ENCODE measurements at places on chromosomes 4 and X.

GRCh38 chr4:110621839-110622751, 782 bp downstream of the PITX2 start:
- DNase-seq = no peak

GRCh38 chr4:104818579-104818978, 323.9 kb upstream of the CXXC4 start:
- no peak for DNase-seq

- no peak for DNase-seq
These were observed 99.6 kb downstream of the SMIM20 start for GRCh38 chr4:26013629-26014028.

DNA sequence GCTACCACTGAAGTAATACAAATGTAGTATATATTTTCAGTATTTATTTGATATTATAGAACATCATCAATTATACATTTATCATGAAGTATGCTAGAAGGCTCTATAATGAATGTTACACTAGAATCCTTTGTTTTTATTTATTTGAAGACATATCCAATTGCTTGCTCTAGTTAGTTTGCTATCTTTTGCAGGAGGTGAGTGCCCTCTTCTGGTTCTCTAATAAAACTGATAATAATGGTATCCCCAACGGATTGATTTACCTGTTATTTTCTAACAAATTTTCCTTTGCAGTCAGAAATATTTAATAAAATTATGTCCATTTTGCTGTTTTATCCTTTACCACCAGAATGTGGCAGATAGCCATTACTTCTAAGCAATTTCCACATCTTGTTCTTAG, 274.3 kb upstream of the TACR3 start:
- DNase-seq = no peak

GRCh38 chr4:105074097-105074496, 72.6 kb upstream of the TET2 start:
- DNase-seq = no peak

- no peak for DNase-seq
These were observed 550.0 kb downstream of the STPG2 start for GRCh38 chr4:97593248-97593647.

- DNase-seq = no peak
These were observed 97.7 kb downstream of the ANXA5 start for GRCh38 chr4:121599049-121599448.

- DNase-seq = no peak
These were observed 13.4 kb downstream of the PRPS2 start for GRCh38 chrX:12804655-12805054.

- no peak for DNase-seq
These were observed 417 bp downstream of the PPP2R2C start for GRCh38 chr4:6472008-6472386.

GRCh38 chr4:85778632-85779131, 303.7 kb downstream of the ARHGAP24 start:
- no peak for DNase-seq

DNA sequence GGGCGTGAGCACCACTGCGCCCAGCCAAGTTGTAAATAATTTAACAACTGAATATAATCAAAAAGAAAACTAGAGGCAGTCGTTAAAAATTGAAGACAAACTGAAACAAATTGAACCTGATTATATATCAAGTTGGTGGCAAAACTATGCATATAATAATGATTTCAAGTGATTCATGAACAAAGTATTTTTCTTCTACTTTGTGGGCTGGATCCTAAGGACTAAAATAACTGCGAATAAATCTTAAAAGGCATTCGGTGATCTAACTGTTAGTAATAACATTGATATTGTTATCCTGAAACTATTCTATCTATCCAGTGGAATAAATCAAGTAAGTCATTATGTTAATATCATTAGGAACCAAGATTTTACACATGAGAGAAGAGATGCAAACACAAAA, 21.2 kb upstream of the USP9X start:
- no peak for DNase-seq

- DNase-seq = no peak
These were observed 38.7 kb upstream of the PDK3 start for GRCh38 chrX:24426340-24426913.

DNA sequence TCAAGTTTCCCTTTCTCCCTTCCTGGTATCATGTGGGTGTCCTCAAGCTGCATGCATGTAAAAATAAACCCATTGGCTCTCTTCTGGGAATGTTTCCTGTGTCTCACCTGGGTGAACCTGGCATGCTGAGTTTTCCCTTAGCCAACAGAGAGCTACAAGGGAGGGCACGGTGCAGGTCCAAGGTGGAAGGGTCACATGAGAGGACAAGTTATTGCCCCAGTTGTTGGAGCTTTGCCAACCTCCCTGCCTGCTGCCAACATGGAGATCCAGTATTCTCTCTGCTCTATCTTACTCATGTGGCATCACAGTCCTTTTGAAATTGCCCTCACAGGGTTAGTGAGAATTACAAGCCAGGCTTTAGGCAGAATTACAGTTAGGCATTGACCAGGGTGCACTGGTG, 196.1 kb upstream of the GYPA start:
- DNase-seq = no peak

- no peak for DNase-seq
These were observed 71.4 kb downstream of the AREG start for GRCh38 chr4:74516303-74516702.

DNA sequence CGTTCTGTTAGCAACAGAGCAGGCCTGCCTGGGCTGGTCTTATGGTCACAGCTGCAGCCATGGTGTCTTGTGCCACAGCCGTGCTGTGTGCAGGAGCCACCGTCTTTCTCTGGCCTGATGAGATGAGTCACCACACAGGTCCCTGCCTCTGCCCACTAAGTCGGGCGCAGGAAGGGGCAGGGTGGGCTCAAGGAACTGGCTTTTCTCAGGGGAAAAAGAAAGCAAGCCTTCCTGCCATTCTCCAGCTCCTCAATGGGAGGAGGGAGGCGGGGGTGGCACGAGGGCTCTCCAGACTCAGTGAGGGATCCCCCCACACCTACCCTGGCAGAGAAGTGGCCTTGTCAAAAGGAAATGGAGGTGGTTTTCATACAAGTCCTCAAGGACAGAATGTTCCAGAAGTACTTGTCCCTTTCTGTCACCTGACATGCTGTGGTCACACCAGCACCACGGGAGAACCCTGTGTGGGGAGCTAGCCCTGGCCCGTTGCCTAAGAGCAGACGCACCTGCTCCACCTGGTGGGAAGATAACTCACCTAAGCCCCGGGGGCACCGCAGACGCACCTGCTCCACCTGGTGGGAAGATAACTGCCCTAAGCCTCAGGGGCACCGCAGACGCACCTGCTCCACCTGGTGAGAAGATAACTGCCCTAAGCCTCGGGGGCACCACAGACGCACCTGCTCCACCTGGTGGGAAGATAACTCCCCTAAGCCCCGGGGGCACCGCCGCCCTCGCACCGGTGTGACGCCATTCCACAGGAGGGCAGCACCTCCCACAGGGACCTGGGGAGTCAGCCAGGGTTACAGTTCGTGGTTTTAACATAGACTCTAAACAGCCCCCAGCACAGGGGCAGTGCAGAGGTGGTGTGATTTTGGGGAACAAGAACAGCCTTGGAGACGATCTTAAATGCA, 18.5 kb downstream of the UVSSA start:
- peak; percentile 73 for DNase-seq

GRCh38 chrX:69153060-69153730, 12.1 kb downstream of the PJA1 start:
- no peak for DNase-seq

GRCh38 chr4:6221851-6222760, 21.8 kb upstream of the JAKMIP1 start:
- DNase-seq = peak; percentile 50

DNA sequence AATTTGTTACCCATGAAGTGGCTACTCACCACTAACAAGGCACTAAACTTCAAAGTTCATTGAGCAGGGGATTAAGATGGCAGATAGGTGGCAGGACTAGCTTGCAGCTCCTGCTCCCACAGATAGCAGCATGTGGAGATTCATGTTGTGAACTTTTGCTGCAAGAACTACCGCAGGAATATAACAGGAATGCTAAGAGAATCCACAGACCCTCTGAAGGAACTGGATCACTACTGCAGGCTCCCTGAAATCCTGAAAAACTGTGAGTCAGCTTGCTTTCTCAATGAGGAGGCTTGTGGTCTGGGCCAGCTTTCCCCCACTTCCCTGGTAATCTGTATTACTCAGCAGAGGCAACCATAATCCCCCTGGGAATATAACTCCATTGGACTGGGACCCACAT, 118.5 kb upstream of the VCX2 start:
- no peak for DNase-seq

GRCh38 chrX:118974908-118975671, 672 bp downstream of the LONRF3 start:
- peak; percentile 37 for DNase-seq

- DNase-seq = no peak
These were observed 237.9 kb upstream of the EDA2R start for GRCh38 chrX:66876776-66877175.

DNA sequence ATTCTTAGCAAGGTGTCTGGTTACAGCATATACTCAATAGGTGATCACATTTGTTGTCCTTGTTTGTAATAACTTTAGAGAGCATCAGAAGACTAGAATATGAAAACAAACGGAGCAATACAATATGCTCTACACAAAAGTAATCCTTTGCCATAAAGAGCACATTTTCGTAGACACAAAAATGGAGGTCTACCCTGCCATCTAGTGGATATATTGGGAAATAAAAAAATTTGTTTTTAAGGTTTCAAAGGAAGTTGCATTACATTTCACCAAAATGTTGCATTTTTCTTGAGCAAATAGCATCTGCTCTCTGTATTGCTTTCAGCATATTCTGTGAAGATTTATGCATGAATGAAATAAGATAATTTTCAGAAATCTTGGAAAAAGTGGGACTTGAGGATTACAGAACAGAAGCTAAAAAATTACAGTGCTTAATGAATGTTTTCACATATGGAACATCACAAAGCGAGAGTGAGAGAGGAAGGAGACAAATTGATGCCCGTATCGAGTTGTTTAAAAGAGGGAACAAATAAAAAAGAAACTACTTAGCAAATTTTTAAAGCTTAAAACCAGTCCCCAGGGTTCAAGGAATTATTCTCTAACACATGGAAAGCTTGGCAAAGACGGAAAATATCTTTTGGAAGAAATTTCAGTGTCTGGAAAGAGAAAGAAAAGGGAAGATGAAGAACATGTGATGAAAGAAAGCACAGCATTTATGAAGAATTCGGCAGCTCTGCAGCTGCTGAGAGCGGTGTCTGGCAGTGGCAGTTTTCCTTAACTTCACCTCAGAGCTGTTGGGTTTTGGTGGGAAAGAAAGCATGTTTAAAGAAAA, 390.1 kb downstream of the ANKRD50 start:
- DNase-seq = no peak

- no peak for DNase-seq
These were observed 11.1 kb downstream of the FABP2 start for GRCh38 chr4:119310826-119311225.

- no peak for DNase-seq
These were observed 1.2 kb downstream of the CHIC2 start for GRCh38 chr4:54063229-54063628.

- no peak for DNase-seq
These were observed 40.3 kb downstream of the AMMECR1 start for GRCh38 chrX:110277609-110278008.

DNA sequence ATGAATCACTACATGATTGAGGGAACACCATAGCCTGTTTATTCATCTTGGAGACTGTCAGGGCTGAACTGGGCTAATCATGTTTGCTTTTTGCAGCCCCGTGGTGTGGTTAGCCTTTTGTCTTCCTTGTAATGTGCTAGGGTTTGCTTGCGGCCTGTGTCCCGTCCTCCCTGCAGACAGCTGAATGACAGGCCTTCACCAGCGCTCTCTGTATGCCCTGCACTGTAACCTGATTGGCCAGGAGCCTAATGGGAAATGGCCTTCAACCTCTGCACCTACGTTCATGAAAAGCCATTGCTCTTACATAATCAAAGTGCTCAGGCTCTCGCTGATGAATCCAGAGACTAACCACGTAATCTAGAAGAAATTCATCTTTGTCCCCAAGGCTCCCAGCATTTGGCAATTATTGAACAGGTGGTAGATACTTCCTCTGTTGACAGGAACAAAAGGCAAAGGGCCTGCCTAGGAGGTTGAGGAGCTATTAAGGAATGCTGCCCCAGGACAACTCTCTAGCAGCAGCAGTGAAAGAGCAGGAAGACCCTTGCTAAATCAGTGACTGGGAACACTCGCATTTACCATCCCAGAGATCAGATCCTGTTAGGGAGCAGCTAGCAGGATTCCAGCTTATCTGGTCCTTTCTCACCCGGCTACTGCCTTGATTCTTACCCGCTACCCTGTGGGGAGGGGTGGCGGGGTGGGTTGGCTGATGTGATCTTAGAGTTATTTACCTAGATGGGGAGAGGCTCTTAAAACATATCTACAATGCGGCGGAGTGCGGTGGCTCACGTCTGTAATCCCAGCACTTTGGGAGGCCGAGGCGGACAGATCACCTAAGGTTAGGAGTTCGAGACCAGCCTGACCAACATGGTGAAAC, 42.3 kb upstream of the FAT1 start:
- no peak for DNase-seq

- DNase-seq = no peak
These were observed 497 bp downstream of the HPGD start for GRCh38 chr4:174521800-174522182.

- DNase-seq = no peak
These were observed 97.0 kb upstream of the LDB2 start for GRCh38 chr4:16995451-16995850.

GRCh38 chrX:139692908-139693307, 15.1 kb downstream of the MCF2 start:
- DNase-seq = no peak

GRCh38 chrX:154731881-154732280, 19.0 kb downstream of the GAB3 start:
- DNase-seq = no peak

DNA sequence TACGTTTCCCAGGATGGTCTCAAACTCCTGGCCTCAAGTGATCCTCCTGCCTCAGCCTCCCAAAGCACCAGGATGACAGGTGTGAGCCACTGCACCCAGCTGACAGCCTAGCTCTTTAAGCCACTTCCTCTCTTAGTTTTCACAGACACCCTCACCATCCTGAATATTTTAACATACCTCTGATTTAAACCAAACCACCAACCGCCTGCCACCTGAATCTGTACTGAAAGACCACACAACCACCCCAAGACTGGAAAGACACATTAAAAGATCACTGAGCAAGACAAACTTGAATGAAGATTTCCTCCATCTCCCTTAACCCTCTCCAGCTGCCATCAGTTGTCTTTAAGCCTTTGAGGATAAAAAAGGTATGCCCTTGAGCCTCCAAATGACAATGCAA, 110.6 kb downstream of the SH3KBP1 start:
- no peak for DNase-seq

DNA sequence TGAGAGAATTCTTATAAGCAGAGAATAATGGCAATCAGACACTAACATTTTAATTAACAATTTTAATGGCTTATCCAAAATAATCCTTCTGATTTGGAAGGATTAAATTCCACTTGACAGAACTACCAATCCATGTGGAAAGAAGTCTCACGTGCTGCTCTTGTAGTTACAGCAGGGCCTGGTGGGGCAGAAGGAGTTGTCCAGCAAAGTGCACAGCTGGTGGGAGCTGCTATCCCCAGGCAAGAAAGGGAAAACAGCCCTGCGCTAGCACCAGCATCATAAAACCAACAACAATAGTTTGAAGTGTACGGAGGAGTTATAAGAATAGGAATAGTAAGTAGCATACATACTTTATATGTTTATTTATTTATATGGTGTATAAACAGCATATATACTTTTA, 127.4 kb upstream of the TRIM2 start:
- DNase-seq = no peak
